ENCODE measurements at places on chromosomes 7 and 10.

DNA sequence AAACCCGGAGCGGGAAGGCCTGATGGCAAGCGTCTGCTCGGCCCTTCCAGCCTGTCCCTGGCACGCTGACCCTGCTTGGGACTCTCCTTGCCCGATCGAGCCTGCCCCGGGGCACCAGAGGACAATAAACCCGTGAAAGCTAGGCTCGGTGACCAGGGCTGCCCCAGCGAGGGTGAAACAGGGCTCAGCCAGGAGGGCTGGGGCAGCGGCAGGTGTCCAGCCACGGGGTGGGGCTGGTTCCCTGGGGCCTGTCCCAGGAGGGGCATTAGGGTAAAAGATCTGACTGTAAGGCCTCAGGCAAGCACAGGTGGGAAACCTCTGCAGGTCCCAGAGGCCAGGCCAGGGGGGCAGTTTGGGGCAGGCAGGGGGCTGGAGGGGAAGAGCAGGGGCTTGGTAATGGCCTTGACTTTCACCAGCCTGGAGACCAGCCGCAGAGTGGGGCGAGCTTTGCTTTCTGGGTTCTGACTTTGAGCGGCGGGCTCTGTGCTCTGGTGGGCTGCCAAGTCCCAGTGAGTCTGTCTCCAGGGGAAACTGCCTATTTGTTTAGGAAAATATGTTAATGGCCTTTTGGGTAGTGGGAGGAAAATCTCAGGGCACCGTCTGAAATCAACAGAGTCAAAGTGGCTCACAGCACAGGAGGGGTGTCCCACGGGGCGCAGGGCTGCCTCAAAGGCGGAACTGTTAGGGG is 68.2 kb upstream of the INPP5A start:
- DNase-seq = no peak

DNA sequence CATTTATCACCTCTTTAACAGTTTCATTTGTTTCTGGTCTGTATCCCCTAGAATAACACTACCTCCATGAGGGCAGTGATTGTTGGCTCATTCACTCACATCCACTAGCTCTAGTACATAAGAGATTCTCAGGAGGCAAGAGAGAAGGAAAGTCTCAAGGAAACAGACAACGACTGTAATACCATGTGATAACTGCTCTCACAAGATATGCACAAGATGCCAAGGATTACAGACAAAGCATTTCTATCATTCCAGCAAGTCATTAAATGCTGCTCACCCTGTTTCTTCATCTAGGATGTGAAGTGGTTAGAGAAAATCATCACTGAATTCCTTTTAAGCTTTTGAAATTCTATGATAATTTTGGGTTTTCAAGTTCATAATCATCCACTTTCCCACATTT is 115.3 kb downstream of the HIBADH start:
- no peak for DNase-seq

DNA sequence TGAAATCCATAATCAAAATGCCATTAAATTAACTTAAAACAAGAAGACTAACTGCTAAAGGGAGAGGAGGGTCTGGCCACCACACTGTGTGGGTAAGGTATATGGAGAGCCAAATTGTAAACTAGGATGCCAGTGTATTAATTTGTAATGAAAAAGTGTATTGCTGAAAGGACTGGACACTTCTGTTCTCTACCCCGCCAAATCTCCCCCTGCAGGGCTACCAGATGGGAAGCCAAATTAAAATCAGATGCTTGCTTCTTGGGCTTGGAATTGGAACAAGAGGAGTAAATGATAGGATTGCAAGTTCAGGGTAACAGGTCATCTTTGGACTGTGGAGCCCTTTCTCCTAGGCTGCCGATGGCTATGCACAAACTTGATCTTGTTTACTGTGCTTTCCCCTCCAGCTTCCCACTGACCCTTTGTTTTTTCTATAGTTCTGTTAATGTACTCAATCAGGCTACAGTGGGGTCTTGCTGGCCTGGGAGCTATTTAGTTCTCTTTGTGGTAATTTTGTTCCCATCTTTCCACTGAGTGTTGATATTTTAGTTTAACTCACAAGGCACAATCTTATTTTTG is 932.1 kb upstream of the C7orf33 start:
- no peak for DNase-seq

GRCh38 chr10:63630931-63631680 is 109.9 kb downstream of the REEP3 start:
- DNase-seq = no peak

DNA sequence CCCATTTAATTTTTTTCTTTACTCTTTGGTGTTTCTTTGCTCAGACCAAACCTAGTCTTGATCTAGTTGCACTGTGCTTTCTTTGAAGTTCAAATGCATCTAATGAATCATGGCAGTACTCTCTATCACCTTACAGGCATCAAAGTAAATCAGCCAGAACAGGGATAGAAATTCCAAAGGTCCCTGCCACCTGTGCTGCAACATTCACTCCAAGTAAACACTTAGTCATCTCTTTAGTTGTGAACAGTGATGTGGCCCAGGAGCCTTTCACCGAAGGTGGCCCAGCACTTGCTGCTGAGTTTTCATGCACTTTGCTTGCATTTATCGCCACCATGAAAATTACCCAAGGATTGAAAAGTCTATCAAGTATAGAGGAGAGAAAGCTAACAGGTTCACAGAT is 314.1 kb upstream of the ETV1 start:
- DNase-seq = no peak

DNA sequence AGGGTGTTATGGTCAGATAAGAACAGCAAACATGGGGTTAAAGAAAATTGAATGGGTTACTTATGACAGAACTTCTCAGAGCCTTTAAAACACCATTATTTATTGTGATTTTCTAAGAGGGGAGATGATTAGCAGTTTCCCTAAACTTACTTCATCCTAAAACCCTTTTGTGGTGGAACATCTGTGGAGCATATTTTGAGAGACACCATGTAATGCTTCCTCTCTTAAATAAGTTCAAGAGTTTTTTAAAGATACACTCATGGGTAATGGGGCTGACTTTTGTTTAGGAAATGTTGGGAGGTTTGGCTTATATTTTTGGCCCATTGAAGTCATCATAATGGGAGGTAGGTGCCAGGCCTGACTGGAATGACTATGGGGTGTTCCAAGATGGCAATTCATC is 8.4 kb upstream of the PDCD4 start:
- no peak for DNase-seq

DNA sequence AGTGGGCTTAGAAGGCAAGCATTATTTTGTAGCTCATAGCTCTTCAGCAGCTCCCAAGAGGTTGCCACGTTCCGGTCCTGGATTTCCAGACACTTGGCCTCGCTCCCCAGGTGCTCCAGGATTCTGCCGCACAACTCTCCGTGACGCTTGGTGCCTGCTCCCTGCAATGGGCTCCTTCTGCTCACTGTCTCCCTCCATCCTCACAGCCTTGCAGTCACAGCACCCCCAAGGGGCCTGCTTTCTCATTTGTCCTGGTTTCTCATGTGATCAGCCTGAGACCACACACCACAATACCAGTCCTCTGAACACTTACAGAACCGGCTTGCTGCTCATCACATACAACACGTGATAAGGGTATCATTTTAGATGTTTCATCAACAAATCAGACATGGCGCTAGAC is 9.8 kb downstream of the IGFBP3 start:
- no peak for DNase-seq

DNA sequence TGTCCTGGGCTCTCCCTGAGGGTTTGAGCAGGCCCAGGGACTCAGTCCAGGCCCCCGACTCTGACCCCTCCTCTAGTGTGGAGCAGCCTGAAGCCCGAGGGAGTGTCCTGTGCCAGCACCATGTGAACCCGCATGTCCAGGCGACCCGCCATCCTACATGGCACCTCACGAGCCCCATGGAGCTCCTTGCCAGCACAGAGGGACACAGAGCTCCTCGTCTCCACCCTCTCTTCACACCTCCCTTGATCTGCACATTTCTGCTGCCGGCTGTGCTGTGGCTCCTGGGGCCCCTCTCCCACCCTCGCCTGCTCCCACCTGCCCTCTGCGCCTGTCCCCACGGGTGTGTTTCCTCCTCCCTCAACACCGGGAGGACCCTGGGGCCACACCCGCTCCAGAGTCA is 103.5 kb downstream of the ADARB2 start:
- no peak for DNase-seq

DNA sequence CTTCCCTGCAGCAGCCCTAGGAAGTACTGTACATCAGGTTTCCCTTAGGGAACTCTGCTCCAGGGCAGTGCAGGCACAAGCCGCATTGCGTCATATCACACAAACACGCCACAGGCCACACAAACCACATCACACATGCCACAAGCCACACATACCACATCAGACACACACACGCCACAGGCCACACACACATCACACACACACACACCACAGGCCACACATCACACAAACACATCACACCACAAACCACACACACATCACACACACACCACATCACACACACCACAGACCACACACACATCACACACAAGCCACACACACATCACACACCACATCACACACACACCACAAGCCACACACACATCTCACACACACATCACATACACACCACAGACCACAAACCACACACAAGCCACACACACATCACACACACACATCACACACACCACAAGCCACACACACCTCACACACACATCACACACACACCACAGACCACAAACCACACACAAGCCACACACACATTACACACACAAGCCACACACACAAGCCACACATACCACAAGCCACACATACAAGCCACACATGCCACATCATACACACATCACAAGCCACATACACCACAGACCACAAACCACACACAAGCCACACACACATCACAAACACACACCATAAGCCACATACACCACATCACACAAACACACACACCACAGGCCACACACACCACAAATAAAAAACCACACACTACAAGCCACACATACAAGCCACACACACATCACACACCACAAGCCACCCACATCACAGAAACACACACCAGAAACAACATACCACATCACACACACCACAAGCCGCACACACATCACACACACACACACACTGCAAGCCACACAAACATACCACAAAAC is 53.4 kb downstream of the TMEM209 start:
- DNase-seq = no peak

DNA sequence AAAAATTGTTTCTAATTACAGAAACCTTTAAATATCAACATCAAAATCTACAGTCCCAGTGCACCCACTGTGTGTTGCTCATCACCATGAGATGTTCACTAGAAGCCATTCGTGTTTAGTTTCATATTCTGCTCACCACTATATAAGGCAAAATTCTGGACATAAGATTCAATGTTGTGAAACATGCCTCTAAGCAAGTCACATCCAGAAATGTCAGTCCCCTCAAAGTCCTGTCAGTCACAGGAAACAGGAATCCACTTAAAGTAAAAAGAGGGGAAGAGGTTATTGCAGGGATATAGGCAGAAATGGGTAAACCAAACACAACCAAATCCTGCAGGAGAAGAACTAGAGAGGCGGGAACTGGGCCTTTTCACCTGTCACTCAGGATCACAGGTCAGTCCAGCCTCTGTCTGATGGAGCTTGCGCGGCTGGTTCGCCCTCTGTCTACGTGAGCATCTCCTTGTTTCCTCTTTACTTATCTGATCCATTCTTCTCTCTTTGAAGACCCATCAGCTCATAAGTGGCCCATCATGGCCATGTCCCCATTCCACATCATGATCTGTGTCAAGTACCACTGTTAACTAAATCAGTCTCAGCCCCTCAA is 58.4 kb downstream of the MYPN start:
- no peak for DNase-seq

DNA sequence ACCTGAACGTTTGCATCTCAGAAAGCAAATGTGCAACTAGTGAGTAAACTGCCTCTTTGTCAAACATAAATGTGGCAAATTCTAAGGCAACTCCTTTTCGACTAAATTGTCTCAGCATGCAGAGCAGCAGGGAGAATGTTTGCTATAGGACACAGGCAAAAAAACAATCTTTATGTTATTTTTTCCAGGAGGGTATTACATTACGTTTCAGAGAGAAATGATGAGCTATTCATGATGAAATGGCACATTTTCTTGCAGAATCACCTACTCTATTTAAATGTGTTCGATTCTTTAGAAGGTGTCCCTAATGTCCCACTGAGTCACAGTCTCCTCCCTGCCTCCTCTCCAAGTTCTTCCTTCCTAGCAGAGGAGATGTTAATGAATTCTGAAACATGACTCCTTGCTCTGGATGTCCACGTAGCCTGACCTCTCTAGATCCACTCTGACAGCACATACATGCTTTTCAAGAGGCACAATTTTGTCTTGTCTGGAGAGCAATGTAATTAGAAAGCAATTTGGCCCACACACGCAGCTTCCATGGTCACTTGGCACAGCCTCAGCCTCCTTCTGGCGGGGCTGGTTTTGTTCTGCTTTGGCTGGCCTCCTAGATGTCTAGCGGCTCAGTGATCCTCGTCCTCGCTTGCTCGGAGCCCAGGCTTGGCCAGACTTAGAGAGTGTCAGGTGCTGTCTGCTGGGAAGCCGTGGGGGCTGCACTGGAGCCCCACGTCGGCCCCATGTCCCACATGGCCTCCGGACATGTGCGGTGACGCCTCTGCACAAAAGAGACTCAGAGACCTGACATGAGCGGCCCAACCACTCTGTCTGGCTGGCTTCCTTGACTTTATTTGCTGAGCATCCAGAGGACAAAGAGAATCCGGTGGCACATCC is 125.7 kb upstream of the ZNF438 start:
- DNase-seq = no peak

DNA sequence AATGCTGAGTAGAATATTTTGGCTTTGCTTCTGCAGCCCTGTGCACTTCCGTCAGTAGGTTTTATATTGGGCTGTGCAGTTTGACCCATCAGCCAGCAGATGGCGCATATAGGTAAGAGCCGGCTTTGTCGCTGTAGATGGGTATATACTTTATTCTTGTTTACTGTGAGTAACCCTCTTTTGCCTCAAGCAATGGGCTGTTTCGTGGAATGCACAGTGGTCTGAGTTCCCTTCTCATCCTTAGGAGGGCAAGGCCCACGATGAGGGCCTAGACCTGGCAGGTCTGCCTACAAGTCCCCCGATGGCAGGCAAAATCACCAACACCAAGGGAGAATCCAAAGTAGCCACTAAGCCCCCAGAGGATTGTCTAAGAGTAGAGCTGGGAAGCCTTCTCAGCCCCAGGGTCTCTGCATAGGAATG is 1002.9 kb upstream of the KCND2 start:
- DNase-seq = peak; percentile 18

Measured in germinal center (tissue), 1 donor.